Fibroblast of skin of scalp (primary cell): ENCODE measurements at places on chromosomes 13 and 19.

DNA sequence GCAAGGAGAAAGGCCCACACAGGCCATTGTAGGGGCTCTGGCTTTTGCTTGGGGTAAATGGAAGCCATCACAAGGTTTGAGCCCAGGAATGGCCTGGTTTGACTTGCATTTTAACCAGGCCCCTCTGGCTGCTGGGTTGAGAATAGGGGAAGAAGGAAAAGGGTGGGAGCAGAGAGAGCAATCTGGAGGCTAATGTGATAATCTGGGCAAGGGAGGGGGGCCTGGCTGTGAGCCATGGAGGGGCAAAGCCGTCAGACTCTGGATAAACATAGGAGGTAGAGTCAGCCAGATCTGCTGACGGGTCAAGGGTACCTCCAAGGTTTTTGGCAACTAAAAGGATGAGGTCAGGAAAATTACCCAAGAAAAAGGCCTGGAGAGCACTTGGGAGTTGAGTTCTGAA, 41.6 kb downstream of the RFX2 start:
- no peak for DNase-seq

- DNase-seq: peak; percentile 40
Observed at GRCh38 chr13:99982036-99982730, 599 bp downstream of the ZIC2 start.

DNA sequence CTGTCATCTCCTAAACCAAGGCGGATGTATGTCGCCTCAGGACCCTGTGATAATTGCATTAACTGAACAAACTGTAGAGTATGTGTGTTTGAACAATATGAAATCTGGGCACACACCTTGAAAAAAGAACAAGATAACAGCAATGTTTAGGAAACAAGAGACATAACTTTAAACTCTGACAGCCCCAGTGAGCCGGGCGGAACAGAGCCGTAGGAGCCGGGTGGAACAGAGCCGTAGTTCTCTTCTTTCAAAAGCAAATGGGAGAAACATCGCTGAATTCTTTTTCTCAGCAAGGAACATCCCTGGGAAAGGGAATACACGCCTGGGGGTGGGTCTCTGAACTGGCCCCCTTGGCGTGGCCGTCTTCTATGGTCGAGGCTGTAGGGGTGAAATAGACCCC, 31.8 kb upstream of the ZNF675 start:
- DNase-seq: no peak

GRCh38 chr13:24304620-24305019, 4.8 kb upstream of the C1QTNF9 start:
- no peak for DNase-seq

DNA sequence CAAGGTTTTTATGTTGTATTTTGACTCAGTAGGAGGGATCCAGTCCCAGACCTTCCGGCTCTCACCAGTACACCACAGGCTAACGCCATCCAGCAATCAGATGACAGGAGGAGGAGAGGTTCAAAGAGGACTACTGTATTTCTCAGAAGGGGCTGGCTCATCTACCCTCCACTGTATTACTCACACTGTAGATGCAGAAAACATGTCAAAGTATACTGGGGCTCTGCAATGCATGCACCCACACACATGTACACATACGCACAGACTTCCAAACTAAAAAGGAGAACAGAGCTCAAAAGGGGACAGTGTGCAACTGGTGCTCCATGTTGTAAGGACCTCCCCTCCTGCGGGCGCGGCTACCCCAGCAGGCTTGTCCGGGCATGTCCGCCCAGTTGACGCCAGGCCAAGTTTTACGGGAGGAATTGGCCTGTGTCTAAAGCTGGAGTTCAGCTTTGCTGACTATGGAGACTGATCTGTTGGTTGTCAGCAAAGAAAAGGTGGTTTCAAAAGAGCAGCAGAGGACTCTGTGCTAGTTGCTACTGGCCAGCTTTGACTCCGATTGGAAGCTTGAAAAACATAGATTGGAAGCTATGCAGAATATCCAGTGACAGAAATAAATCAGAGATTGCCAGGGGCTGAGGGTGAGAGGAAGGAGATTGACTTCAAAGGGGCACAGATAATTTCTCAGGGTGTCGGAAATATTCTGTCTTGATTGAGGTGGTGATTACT, 314.2 kb downstream of the DLEU7 start:
- peak; percentile 83 for DNase-seq

DNA sequence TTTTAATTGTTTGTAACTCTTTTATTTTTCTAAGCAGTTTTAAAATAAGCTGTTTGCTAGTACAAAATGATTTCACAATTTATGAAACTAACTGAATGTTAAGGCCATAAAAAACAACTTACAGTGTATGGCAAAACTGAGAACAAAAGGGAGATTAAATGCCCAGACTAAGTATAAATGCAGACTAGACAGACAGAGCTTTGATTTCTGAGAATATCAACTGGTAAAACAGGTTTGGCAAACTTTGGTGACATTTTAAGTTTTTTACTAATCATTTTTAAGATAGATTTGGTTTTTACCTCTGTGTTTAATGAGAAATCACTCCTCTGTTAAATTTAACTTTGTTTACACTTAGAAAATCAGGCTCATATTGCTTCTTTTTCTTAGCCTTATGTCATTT, 127.5 kb upstream of the KLF5 start:
- no peak for DNase-seq

DNA sequence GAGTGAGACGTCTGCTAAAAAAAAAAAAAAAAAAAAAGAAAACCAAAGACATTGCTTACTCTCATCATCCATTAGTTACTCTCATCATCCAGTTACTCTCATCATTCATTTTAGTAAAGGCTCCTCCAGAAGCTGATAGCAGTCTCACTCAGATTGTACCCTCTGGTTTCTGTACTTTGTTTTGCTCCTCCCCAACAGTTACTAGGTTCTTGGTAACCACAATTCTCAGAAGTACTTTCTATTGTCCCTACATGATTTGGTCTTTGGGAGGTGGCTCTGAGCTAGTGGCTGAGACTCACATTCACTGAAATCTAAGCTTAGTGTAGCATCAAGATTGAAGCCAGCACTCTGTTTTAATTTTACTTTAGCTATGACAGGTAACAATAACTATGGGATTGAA, 14.3 kb downstream of the ERICH4 start:
- no peak for DNase-seq

DNA sequence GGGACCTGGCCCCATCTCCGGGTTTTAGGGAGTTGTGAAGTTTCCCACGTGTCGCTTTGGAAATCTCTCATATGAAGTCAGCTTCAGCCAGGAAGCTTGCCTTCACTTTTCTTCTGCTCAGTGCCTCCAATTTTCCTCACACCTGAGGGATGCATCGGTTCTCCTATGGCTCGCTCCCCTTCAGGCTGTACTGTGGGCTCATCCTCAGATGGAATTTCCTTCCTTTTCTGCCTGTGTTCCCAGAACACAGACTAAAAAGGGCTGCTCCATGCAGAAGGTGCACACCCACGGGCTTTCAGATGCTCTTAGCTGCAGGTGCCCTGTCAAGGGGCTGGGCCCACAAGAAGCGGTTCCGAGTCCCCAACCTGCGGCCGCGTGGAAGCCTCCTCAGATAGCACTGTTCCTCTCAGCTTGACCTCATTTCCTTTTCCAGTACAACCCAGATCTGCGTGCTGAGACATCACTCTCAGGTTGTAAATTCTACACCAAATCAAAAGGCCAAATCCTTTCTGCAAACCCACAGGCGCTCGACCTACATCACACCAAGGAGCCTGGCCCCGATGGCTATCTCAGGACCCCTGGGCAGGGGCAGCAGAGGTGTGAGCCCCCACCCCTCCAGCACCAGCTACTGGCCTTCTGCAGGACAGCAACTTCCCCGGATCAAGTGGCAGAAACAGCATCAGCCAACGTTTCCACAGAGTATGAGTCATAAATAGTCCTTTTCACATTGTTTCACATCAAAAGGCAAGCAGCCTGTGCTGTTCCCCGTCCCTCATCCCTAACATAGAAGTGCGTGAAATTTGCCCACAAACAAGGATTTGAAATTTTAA, 275.9 kb downstream of the ZNF536 start:
- DNase-seq: peak; percentile 14

DNA sequence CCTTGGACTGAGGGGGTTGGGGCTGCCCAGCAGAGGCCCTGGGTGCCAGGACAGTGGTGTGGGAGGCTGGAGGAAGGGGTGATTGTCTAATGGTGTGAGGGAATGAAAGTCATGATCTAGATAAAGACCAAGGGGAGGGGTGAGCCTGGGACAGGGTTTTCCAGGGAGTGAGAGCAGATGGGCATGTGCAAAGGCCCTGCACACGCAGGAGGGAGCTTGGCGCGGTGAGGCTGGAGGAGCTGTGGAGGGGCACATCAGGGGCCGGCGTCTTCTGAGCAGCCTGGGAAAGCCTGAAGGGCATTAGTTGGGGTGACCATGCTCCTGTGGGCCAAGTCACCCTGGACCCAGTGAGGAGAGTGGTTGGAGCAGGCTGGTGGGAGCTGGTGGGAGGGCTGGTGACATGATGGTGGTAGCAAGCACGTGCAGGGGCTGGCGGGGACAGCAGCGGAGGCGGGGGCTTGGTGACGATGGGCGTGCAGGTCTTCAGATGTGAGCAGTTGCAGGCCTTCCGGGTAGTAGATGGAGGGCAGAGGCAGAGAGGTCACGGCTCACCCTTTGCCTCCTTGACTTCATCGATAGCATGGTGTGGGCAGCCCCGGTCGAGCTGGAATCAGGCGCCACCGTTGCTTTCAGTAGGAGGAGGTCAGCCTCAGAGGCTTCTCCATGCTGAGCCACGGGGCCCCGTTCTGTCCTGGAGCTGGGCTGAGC, 20.2 kb upstream of the F2RL3 start:
- no peak for DNase-seq

DNA sequence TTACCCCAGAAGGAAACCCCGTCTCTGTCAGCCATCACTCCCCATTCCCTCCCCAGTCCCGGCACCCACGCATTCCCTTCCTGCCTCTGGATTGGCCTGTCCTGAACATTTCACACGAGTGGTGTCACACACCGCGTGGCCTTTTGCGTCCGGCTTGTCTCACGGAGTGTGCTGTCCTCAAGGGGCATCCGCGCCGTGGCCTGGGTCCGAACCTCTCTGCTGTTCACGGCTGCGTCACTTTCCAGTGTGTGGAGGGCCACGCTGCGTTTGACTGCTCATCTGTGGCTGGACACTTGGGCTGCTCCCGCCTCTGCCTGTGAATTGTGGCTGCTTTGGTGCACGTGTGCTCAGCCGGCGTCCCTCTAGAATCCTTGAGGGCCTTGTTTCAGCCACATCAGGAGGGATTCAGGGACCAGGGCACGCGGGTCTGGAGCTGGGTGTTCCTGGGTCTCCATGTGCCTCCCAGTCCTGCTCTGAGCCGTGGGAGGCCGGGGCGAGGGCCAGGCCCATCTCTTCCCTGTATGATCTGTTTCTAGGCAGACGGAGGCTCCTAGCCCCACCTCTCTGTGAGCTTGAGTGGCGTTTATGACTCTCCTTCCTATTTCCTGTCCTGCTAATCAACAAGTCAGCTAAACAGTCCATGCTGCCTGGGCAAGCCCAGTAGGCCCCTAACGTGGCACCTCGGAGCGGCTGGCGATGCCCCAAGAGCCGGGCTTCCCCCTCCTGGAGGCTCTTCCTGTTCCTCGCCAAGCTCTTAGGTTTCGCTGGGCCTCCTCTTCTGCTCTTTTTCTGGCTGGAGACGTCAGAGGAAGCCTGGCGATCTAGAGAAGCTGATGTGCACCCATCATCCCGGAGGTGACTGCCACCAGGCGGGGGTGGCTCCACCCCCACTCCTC, 8.1 kb downstream of the STK11 start:
- peak; percentile 29 for DNase-seq

DNA sequence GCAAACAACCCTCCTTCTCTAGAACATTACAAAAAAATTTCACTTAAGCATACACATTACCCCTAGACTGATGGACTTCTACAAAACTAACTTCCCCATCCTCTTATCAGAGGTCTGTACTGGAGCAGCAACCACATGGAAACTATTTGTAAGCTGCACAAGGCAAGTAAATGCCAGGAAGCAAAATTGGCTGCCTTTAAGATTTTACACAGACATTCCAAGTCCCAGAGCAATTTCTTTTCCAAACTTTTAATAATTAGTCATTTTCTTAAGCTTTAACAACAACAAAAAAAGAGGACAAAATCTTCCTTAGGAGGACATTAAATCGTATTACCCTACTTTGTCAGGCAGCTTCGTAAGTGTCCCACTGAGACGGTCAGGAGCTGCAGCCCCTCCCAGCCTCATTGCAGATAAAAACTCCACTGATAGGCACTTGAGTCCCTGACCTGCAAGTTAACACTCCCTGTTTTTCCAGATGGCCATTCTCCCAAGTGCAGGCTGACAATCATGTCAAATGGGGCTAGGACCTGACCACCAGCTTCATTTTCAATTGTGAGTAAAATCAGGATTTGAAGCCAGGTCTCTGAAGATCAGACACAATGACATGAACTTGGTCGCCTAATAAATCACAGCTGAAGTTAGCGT, 680.1 kb downstream of the DIAPH3 start:
- DNase-seq: no peak

DNA sequence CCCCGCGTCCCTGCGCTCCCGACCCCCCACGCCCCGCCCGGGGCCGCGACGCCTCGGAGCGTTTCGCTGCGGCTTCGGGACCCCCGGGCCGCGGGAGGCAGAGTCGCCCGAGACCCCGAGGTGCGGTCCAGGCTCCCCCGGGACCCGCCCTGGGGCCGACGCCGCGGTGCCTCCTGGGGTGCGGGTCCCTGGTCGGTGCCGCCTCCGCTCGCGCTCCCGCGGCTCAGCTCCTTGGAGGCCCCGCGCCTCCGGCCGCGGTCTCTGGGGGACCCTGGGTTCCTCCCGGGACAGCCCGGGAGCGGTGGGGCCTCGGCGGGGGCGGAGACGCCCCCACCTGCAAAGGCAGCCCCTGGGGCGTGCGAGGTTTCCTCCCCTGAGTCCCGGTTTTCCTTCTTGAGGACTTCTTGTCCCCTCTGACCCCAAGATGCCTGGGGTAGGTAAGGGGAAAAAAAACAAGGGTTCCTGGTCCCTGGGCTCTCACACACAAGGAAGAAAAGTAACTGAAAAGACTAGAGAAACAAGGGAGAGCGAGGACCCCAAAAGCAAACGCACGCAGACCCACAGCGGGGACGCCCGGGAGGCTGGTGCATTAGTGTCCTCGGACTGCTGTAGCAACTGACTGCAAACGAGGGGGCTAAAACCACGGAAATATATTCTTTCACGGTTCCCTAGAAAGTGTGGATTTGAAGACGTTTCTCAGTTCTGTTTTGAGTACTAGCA, 740 bp downstream of the ZNF555 start:
- no peak for DNase-seq

DNA sequence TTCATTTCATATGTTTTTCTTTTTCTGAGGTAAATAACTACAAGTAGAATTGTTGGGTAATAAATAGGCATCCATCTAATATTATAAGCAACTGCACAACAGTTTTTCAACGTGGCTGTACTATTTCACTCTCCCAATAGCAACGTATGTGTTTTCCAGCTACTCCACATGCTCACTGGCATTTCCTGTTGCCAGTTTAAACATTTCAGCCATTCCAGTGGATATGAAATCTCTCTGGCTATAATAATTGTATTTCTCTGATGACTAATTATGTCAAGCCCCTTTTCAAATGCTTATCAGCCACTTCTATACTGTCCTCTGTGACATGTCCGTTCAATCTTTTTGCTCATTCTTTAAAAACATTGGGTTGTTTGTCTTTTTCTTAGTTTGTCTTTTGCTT, 26.8 kb upstream of the ALOX5AP start:
- peak; percentile 78 for DNase-seq

GRCh38 chr19:28426110-28426729, 786.7 kb downstream of the UQCRFS1 start:
- no peak for DNase-seq

- no peak for DNase-seq
Observed at GRCh38 chr19:58474997-58475713, 997 bp upstream of the ZNF446 start.
